ENCODE measurements at places on chromosomes 16 and 17.

DNA sequence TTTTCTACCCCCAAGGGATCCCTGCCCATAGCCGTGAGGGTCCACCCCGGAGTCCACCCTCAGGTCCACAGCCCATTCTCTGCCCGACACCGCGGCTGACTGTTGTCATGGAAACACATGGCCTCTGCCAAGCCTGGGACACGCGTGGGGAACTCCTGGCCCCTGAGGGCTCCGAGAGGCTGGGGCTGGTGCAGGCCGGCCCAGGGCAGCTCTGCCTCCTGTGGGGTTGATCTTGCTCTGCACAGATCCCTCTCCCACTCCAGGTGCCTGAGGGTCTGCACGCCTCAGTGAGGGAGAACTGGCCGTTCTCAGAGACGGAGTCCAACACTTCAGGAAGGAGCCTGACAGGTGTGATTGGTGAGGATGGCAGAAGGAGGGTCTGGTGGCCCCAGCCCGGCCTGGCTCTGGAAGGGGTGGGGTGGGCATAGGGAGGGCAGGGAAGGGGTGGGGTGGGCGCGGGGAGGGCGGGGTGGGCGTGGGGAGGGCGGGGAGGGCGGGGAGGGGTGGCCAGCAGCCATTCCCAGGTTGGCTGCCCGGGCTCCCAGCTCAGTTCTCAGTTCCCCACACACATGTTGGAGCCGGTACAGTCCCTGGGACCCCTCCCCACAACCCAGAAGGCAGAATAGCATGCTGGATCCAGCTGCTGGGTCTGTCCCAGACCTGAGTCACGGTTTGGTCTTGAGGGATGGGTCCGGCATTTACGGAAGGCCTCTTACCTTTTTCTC lies 6.4 kb downstream of the MRPL28 start:
- DNase-seq: no peak

- DNase-seq: no peak
Measured at GRCh38 chr17:7261379-7262191, 693 bp downstream of the CLDN7 start.

DNA sequence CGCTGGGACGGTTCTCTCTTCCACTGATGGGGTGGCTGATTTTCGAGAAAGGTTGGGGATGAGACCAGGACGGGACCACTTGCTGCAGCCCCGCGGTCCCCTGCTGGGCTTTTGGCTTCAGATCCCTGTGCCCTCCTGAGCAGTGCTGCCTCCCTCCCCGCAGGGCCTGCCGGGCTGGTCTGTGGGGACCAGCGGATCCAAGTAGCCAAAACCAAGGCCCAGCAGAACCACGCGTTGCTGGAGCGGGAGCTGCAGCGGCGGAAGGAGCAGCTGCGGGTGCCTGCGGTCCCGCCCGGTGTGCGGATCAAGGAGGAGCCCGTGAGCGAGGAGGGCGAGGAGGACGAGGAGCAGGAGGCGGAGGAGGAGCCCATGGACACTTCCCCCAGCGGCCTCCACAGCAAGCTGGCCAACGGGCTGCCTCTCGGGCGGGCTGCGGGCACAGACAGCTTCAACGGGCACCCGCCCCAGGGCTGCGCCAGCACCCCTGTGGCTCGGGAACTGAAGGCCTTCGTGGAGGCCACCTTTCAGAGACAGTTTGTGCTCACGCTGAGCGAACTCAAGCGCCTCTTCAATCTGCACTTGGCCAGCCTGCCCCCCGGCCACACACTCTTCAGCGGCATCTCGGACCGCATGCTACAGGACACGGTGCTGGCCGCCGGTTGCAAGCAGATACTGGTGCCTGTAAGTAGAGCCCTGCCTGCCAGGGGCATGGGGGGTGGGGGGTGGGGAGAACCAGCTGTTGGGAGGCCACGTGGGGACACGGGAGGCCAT lies 28.6 kb downstream of the POLR3E start:
- DNase-seq: no peak

DNA sequence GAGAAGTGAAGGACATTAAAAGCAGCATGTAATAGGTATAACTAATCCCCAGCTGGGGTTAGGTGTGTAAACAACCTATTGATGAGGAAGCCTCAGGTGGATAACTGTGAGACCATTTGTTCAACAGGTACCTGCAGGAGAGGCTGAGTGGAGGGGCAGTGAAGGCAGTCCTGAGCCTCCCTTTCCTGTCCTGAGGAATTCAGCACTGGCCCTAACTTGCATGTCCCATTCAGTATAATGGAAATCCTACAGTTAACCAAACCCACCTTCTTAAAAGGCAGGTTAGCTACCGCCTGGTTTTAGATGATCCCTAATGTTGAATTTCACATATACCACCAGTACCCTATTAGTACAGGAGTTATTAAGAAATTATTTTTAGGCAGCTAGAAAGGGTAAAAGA lies 225.9 kb upstream of the GOT2 start:
- DNase-seq: no peak

DNA sequence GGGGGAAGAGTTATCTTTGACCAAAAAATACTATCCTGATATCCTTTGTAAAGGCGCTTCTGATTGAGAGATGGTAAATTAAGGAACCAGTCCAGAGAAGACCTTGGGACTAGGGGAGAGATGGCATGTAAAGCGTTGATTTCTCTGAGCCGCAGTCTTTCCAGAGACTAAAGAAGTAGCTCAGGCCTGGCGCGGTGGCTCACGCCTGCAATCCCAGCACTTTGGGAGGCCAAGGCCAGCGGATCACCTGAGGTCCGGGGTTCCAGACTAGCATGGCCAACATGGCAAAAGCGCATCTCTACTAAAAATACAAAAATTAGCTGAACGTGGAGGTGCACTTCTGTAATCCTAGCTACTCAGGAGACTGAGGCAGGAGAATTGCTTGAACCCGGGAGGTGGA lies 625 bp upstream of the CENPT start:
- DNase-seq: no peak

DNA sequence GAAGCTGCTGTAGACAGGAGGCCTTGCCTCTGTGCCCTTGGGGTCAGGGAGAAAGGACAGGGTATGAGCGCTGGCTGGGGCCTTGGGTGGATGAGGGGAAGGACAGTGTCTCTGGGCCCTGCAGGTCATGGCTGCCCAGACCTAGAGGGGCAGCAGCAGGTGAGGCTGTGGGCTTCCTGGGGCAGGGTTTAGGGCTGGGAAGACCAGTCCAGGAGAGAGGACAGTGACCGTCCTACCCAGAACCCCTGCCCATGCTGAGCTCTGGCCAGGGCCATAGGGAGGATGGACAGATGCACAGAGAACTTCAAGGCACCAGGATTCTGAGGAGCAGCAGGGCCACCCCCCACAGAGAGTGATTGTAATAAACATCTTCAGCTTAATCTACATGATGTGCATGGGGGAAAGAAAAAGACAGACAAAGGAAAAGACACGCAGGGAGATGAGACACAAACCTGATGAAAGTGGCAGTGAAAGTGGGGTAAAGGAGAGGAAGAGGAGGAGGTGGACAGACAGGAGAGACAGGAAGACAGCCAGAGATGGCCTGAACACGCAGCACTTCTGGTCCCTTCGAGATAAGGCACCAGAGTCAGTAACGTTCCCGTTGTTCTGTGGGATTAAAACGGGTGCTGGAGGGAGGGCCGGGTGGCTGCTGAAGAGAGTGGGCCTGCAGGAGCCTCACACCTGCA lies 17.5 kb downstream of the FLOT2 start:
- DNase-seq: no peak

DNA sequence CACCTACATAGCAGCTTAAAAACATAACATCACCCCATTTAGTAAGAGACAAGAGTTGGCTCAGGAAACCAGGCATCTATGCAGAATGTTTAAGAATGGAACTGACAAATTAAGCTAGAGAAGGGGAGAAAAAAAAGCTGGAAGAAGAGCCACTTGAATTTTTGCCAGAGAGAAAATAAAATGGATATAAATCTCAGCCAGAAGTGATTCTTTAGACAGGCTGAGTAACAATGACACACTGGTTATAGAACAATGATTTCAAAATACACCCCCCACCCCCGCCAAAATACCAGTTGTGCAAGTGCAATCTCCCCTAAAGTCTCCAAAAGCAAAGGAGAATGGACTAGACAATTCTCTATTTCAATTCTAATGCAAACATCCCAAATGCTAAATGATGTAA lies 22.4 kb downstream of the LSM12 start:
- no peak for DNase-seq

DNA sequence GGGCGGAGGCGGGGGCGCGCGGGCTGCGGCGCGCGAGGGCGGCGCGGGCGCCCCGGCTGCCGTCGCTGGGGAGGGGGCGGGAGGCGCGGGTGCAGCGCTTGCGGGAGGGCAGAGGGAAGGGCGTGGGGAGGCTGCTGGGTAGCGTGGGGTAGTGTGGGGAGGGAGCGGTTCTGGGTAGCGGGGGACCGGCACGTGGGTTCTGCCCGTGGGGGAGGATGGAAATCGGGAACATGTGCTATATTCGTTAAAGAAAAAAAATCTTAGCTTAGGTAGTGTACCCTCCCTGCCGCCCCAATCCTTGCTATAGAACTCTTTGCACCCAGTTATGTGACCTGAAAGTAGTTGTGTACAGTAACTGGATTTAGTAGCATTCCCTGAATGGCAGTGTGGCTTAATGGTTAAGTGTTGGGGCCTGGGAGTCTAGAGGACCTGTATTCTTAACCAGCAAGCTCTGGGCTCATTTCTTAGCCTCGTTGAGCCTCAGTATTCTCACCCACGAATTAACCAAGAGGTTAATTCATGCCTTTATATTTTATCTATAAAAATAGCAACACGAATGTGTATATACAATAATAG lies 646 bp downstream of the RABEP1 start:
- DNase-seq: peak; percentile 1

- no peak for DNase-seq
Measured at GRCh38 chr17:1478418-1478817, 14.1 kb downstream of the MYO1C start.

GRCh38 chr16:66637806-66638205 lies 33.3 kb downstream of the CMTM3 start:
- no peak for DNase-seq

- DNase-seq: no peak
Measured at GRCh38 chr17:79681628-79682261, 49.0 kb upstream of the ENPP7 start.
